T-helper 2 cell treated with Interferon-gamma antibody and Interleukin-4, amounts not matched to agents 100 ng/mL and 5 ng/mL, for 36 hours (primary cell): ENCODE measurements at places on chromosomes 4 and X. TPM values are rescaled to one million over a fixed set of nuclear protein-coding genes. Genes with fewer than 3 reads are reported as not detected.

Gene GLRB
- total RNA-seq: not detected in 2 replicates

Gene SPANXC
- not detected in 2 replicates for total RNA-seq

Gene MSANTD1
- total RNA-seq: 1.1 and 1.4 TPM in 2 replicates

Gene MAGEB17
- not detected in 2 replicates for total RNA-seq

Gene P2RY10
- total RNA-seq: 62.6 and 69.7 TPM in 2 replicates

Gene ADAMTS3
- total RNA-seq: not detected in 2 replicates

Gene RAI2
- total RNA-seq: 0.09 TPM in 1 of 2 replicates, not detected in the other
